ENCODE measurements at places on chromosomes 6 and 20.

- H3K4me1 ChIP-seq, result no peaks in the 10 kb centered on the region
- H3K27ac ChIP-seq, result no peak overlapping the region
- no peaks in the 10 kb centered on the region for H3K36me3 ChIP-seq
- H3K4me3 ChIP-seq, result no peak overlapping the region
These were observed 73.5 kb downstream of the EFHC1 start for GRCh38 chr6:52493669-52494068.

- H3K4me3 ChIP-seq, result no peak overlapping the region
- no peaks in the 10 kb centered on the region for H3K27me3 ChIP-seq
- no peaks in the 10 kb centered on the region for H3K4me1 ChIP-seq
- DNase-seq, result no peak
These were observed 326.4 kb upstream of the MARCKS start for GRCh38 chr6:113530769-113531168.

GRCh38 chr6:150981095-150981494 lies 115.6 kb downstream of the MTHFD1L start:
- H3K36me3 ChIP-seq, result no peaks in the 10 kb centered on the region
- no peaks in the 10 kb centered on the region for H3K4me1 ChIP-seq

DNA sequence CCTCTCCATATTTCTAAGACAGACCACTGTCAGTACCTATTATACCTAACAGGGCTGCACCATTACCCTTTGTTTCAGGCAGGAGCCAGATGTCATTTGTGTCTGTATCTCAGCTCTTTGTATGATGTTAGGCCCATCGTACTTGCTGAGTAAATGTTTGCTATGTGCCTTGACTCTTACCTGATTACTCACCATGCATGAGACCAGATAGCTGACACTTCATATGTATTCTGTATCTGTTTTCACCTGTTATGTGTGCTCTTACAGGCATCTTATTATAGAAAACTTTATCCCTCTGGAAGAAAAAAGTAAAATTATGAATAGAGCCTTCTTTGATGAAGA lies 31.7 kb upstream of the ASXL1 start:
- peaks cover 12% of the 10 kb centered on the region for H3K36me3 ChIP-seq
- H3K4me3 ChIP-seq, result no peak overlapping the region
- H3K4me1 ChIP-seq, result no peaks in the 10 kb centered on the region

- H3K27me3 ChIP-seq, result peaks cover 3% of the 10 kb centered on the region
- no peak overlapping the region for H3K4me3 ChIP-seq
- no peak for DNase-seq
- H3K36me3 ChIP-seq, result peaks cover 12% of the 10 kb centered on the region
- peaks cover 34% of the 10 kb centered on the region for H3K4me1 ChIP-seq
- peak overlapping the region; percentile 4 for H3K27ac ChIP-seq
These were observed 23.7 kb downstream of the BACH2 start for GRCh38 chr6:90272895-90273294.

GRCh38 chr6:156980515-156980914 lies 203.3 kb downstream of the ARID1B start:
- no peaks in the 10 kb centered on the region for H3K27me3 ChIP-seq
- H3K27ac ChIP-seq, result no peak overlapping the region
- peaks cover 89% of the 10 kb centered on the region for H3K4me1 ChIP-seq

DNA sequence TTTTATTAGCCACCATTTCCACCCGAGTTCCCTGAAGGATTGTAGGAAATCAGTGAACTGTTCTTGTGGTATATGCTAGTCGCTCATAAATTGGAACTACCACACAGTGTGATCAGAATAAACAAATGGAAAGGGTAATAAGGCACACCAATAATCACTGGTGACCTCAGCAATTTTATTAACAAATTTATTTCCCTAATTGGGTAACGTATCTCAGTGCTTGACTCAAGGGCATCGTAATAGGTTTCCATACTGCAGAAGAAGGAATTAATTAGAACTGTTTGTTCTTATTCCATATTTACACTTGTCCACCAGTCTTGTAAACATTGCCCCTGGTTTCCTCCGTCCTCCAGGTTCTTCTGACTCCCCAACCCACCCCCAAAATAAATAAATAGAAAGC lies 10.0 kb upstream of the UQCC2 start:
- no peak overlapping the region for H3K4me3 ChIP-seq
- H3K36me3 ChIP-seq, result peaks cover 2% of the 10 kb centered on the region
- DNase-seq, result no peak
- peaks cover 64% of the 10 kb centered on the region for H3K27me3 ChIP-seq

- no peak overlapping the region for H3K27ac ChIP-seq
- H3K4me1 ChIP-seq, result no peaks in the 10 kb centered on the region
- H3K36me3 ChIP-seq, result peaks cover 2% of the 10 kb centered on the region
- H3K27me3 ChIP-seq, result peaks cover 24% of the 10 kb centered on the region
- H3K4me3 ChIP-seq, result no peak overlapping the region
- no peak for DNase-seq
These were observed 2.7 kb downstream of the BMP2 start for GRCh38 chr20:6769903-6770785.

DNA sequence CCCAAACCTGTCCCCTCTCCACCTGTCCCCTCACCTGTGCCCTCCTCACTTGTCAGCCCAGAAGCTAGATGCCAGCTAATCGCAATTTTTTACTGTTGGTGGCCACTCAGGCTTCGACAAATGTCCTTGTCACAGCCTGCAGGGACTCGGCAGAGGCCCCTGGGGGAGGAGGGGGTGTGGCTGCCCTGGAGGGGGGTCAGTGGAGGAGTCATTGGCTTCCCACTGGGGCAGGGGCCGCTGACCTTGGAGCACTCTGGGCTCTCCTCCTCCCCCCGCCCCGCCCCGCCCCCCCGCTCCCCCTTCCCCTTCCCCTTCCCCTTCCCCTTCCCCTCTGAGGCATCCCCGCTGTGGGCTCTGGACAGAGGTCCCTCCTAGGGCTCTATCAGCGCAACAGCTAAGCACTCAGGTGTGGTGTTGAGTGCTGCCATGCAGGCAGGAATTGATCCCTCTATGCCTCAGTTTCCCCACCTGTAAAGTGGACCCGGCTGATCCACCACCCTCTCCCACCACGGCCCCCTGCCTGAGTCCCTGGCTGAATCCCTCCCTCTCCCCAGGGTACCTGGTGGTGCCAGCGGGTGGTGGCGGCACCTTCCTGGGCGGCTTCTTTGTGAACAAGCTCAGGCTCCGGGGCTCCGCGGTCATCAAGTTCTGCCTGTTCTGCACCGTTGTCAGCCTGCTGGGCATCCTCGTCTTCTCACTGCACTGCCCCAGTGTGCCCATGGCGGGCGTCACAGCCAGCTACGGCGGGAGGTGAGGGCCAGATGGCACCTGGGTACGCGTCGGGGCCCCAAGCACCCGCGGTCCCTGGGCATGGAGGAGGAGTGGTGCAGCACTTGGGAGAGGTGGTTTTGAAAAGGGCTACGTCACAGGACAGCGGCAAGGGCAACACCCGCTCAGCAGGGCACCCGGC lies 23.8 kb downstream of the SLCO4A1 start:
- no peaks in the 10 kb centered on the region for H3K4me1 ChIP-seq
- H3K4me3 ChIP-seq, result no peak overlapping the region
- H3K36me3 ChIP-seq, result peaks cover 2% of the 10 kb centered on the region
- DNase-seq, result no peak

GRCh38 chr20:51573576-51574243 lies 31.2 kb upstream of the NFATC2 start:
- H3K36me3 ChIP-seq, result no peaks in the 10 kb centered on the region
- no peak overlapping the region for H3K27ac ChIP-seq
- DNase-seq, result no peak
- no peaks in the 10 kb centered on the region for H3K27me3 ChIP-seq
